ENCODE measurements at places on chromosomes 1 and 21.

- no peak for DNase-seq
Measured at GRCh38 chr1:227318853-227319607, 738 bp upstream of the CDC42BPA start.

GRCh38 chr1:118863688-118864087 is 124.5 kb downstream of the TBX15 start:
- no peak for DNase-seq

GRCh38 chr1:151774256-151774922 is 11.1 kb upstream of the MRPL9 start:
- no peak for DNase-seq

GRCh38 chr1:73909043-73909562 is 288.9 kb downstream of the LRRIQ3 start:
- no peak for DNase-seq

DNA sequence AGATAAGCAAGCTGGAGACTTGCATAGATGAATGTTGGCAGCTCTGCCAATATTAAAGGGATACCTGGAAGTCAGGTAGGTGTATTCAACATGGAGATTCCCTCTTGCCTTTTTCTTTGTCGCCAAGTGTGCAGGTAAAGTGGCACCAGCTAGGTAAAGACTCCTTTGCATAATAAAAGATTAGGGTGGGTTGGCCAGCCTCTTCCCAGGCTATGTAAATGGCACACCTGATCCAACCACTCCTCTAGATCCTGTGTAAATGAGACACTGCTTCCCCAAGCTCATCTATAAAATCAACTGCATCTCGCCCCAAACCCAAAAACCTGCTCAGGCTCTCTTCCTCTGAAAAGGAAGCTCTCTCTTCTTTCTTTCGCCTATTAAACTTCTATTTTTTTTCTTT is 100.8 kb upstream of the DSCAM start:
- DNase-seq, result no peak

GRCh38 chr1:23169727-23170335 is 1.2 kb upstream of the LUZP1 start:
- no peak for DNase-seq

GRCh38 chr1:160645386-160646130 is 1.3 kb downstream of the SLAMF1 start:
- no peak for DNase-seq
